ENCODE measurements at places on chromosomes 6 and 20.

- no peak for DNase-seq
These were observed 237.0 kb upstream of the SUPT3H start for GRCh38 chr6:45614488-45615285.

GRCh38 chr6:34523441-34524206, 32.5 kb downstream of the SPDEF start:
- DNase-seq = no peak

DNA sequence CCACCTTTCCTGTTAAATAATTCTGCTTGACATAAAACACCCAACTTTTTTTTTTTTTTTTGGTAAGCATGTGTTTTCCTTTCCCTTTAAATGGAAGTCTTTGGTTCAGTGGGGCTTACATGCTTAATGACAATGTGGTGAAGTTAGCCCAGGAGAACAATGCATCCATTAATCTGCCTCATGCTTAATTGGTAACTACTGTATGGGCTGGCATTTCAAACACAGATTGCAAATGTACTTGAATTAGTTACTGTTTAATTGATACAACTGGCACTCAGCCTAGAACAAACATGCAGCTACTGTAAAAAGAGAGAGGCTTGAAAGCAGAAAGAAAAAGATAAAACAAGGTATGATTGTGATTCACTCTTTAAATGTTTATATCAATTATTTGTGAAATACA, 483.6 kb upstream of the NOX3 start:
- no peak for DNase-seq

DNA sequence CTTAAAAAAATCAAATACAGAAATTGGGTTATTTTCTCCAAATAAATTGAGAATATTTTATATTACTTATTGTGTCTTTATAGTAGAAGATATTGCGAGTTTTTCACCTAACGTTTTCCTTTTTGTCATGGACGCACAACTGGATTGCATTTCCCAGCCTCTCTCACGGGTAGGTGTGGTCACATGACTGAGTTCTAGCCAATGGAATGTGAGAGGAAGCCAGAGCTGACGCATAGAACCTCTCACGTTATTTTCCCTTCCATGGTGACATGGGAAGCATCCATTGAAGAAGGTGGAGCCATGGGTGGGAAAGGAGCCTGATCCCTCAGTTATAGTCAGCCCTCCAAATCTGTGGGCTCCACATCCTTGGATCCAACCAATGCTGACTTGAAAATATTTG, 155.9 kb upstream of the UST start:
- DNase-seq = no peak

GRCh38 chr6:82840571-82840970, 225.1 kb downstream of the UBE3D start:
- no peak for DNase-seq

GRCh38 chr6:13431861-13432465, 55.4 kb downstream of the GFOD1 start:
- DNase-seq = no peak

DNA sequence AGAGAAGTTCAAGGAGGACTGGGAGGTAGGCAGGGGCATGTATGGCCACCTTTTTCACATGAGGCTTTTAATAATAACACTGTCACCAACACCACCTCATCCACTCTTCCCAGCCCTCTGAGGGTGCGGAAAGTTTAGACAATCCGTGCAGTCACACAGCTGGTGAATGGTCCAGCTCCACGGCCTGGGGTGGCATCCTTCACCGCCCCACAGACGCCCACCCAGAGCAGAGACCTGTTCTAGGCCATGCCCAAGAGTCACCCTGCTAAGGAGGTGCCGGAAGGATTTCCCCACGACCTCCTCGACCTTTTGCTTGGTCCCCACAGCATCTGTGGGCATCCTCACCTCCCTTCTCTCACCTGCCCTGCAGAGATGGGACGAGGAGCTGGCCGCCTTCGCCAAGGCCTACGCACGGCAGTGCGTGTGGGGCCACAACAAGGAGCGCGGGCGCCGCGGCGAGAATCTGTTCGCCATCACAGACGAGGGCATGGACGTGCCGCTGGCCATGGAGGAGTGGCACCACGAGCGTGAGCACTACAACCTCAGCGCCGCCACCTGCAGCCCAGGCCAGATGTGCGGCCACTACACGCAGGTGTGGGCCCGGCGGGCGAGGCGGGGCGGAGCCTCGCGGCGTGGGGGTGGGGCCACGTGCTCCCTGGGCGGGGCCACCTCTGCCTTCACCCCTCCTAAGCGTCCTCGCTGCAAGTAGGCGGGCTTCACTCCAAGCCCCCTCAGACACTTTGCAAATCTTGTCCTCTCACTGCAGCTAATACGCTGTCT, 4.4 kb downstream of the PI16 start:
- no peak for DNase-seq

GRCh38 chr6:143586557-143586956, 75.0 kb upstream of the FUCA2 start:
- DNase-seq = no peak

- DNase-seq = no peak
These were observed 95.3 kb downstream of the NFATC2 start for GRCh38 chr20:51447097-51447764.

DNA sequence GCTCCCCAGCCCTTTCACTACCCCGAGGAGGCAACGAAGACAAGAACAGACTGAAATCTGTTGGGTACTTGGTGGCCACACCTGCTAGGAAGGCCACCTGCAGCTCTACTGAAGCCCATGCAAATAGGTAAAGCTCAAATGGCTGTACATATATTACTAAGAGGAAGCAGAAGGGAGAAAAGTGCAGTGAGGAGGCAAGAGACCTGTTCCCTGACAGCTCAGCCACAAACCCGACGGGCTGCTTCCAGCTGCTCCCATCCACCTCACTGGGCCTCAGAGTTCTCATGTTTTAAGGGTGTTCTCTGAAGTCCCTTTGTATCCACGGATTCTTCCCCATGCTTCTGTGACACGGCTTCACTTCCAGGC, 24.6 kb downstream of the TRAM2 start:
- no peak for DNase-seq

DNA sequence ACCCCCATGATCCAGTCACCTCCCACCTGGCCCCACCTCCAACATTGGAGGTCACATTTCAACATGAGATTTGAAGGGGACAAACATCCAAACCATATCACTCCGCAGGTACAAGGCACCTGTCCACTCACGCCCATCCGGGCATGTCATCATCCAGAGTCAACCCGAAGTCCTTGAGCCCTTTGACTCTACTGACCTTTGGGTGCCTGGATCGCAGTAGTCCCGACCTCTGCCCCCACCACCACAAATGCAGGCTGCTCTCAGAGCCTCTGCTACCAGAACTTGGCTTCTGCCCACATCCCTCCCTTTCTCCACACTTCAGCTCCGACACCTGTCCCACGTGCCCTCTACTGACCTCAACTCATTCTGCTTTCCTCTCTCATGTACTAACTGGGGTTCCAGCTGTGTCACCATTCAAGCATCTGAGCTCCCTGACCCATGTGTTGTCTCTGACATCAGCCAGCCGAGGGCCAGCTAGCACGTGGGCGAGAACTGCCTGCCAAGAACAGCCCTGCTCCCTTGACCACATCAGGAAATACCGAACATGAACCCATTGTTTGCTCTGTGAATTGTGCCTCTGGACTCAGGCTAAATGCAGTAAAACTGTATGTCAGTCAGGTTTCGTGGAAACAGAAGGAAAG, 498.3 kb upstream of the SULF2 start:
- no peak for DNase-seq

GRCh38 chr6:291697-292505, at the start of gene DUSP22:
DUSP22 (plus strand) TSS chr6:292487; CDS start chr6:292540, 53 bp downstream.
- peak; percentile 85 for DNase-seq

GRCh38 chr20:32642257-32643046, 31.3 kb downstream of the C20orf203 start:
- DNase-seq = no peak

- no peak for DNase-seq
These were observed 36.8 kb upstream of the DDR1 start for GRCh38 chr6:30847421-30847970.

DNA sequence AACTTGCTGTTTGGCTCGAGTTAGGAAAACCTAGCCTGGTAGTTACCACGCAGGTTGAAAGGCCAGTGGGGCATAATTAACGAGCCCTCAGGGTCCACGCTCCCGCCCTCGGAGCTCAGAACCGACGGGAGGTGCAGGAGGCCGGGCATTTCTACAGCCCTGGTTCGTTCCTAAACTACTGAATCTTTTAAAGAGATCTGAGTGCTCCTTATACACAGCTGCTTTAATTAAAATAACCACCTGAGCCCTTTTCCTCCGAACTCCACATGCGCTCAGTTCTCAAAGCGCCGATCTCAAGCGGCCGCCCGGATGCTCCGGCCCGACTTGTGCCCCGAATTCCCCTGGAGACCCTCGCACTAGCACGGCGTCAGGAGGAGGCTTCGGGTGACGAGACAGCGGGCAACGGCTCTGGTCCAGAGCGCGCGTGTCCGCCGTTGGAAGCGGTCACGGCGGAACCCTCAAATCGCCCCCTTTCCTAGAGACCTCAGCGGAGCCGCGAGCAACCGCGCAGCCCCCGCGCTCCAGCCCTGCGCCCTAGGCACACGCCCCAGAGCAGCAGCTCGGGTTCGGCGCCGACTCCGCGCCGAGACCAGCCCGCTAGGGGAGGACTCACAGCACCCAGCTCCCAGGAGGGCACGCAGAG, 397 bp downstream of the WDR27 start:
- no peak for DNase-seq

- DNase-seq = no peak
These were observed 347.8 kb upstream of the PLCB4 start for GRCh38 chr20:8721098-8721497.

GRCh38 chr6:35381132-35381531, 38.8 kb downstream of the PPARD start:
- no peak for DNase-seq

GRCh38 chr6:107587451-107587850, 97.5 kb downstream of the SOBP start:
- no peak for DNase-seq

DNA sequence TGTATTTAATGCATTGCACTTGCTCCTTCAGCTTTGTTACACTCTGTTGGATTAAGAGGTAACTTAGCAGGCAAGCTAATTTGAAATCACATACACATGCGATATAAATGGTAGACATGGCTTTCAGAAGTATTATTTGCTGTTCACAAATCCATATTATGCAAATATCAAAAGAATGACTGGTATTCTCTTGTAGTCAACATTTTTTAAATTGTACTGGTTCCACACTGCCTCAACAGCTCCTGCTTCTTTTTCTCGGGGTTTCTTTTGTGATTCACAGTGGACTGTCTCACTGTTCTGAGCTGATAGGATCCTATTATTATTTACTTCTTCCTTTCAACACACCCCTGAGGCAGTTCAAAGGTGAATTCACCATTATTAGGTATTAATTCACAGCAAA, 927.4 kb downstream of the KIF16B start:
- no peak for DNase-seq

DNA sequence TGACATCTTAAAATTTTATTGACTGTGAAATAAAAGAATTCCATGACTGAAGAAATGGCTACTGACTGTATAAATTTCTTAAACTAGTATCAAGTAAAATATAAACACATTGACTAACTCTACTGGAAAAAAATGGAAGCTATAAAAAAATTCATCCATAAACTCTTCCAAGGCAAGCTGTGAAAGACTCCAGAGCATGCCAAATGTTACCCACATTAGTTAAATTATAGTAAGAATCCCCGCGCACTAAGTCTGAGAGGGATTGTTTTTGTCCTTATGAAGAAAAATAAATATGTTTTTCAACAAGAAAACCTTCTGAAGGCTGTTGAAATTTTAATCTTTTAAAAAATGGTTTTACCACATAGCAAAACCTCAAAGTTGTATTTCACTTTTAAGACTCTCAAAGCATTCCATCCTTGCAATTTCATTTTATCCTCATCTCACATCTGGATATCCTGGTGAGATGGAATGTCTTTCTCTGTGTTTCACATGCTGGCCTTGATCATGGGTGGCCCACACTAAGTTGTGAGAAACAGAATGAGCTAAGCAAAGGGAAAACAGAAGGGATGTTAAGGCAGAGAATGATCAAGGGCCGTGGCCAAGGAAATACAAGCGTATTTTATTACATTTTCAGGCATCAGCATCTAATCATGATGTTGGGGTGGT, 732.5 kb downstream of the KIF16B start:
- no peak for DNase-seq

- DNase-seq = no peak
These were observed 15.8 kb downstream of the SHPRH start for GRCh38 chr6:145948328-145948727.

DNA sequence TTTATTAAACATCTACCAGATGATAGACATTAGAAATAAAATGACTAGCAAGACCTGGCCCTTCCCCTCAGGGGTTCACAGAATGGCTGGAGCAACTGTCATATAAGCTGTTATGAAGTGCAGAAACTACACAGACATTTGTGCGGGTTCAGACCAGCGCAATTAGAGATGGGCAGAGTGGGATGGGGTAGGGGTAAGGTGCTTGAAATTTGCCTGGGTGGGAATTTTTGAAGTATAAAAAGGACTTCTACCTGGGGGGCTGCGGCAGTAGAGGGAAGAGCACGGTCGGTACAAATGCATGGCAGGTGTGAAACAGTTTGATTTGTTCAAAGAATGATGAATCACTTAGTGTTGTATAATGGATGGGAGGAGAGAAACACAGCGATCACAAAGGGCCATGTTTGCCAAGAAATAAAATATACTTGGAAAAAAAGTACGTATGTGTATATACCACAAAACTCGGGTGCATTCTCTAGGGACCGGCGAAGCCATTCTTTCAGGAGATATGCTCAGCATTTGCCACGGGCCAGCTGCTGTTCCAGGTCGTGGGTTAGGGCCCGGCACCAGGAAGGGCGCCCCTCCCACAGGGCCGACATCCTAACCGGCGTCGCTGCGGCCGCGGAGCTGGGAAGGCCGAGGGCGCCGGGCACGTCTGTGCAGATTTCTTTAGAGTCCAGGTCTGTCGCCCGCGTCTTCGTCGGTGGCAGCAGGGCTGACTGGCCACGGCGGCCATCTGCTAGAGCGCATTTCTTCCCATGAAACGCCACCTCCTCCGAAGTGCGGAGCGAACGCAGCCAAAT, 809 bp upstream of the NOL7 start:
- no peak for DNase-seq

DNA sequence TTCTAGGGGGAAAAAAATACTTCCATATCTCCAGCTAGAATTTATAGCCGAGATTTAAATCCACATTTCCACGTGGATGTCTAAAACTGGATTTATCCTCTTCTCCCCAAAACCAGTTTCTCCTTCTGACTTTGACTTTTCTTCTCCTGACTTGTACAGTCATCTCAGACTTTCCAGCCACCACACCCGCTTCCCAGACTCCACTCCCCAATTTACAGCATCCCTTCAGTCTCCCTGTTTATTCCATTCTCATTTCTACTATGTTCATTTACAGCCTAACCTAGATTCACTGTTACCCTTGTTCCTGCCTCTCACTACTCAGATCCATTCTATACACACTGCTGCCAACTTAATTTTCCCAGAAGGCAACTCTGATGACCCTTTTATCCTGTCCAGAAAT, 224.8 kb downstream of the KHDC1L start:
- DNase-seq = no peak

DNA sequence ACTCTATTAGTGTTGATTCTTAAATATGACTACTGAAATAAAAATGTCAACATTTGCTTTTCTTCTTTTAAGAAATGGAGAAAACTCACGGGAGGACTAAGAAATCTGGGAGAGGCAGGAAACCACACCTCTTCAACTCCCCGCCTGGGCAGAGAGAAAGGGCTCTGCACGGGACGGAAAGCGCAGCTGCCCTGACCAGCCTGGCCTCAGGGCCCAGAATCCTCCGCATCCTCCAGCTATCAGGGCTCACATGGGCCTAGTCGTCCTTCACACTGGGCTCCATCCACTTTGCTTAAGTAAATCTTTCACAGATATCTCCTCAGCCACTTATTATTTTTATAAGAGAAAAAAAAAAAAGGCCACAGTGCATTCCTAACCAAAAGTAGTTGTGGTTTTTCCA, 215.1 kb downstream of the TBXT start:
- no peak for DNase-seq
